ENCODE measurements at places on chromosomes 16 and 17. TPM values are rescaled to one million over a fixed set of nuclear protein-coding genes. Genes with fewer than 3 reads are reported as not detected.

GRCh38 chr17:49357516-49357915 lies 4.5 kb downstream of the ZNF652 start:
- H3K4me1 ChIP-seq, result peaks cover 24% of the 10 kb centered on the region
- DNase-seq, result no peak
- H3K27ac ChIP-seq, result no peak overlapping the region
- H3K36me3 ChIP-seq, result no peaks in the 10 kb centered on the region
- no peak overlapping the region for H3K4me3 ChIP-seq

GRCh38 chr16:68605746-68606145 lies 39.4 kb upstream of the CDH3 start:
- H3K4me1 ChIP-seq, result no peaks in the 10 kb centered on the region
- no peak for DNase-seq
- no peaks in the 10 kb centered on the region for H3K36me3 ChIP-seq
- no peaks in the 10 kb centered on the region for H3K27me3 ChIP-seq
- H3K27ac ChIP-seq, result no peak overlapping the region

- DNase-seq, result no peak
- H3K27ac ChIP-seq, result no peak overlapping the region
- H3K36me3 ChIP-seq, result no peaks in the 10 kb centered on the region
- no peaks in the 10 kb centered on the region for H3K4me1 ChIP-seq
Measured at GRCh38 chr17:48498164-48498850, 32.5 kb downstream of the HOXB1 start.

DNA sequence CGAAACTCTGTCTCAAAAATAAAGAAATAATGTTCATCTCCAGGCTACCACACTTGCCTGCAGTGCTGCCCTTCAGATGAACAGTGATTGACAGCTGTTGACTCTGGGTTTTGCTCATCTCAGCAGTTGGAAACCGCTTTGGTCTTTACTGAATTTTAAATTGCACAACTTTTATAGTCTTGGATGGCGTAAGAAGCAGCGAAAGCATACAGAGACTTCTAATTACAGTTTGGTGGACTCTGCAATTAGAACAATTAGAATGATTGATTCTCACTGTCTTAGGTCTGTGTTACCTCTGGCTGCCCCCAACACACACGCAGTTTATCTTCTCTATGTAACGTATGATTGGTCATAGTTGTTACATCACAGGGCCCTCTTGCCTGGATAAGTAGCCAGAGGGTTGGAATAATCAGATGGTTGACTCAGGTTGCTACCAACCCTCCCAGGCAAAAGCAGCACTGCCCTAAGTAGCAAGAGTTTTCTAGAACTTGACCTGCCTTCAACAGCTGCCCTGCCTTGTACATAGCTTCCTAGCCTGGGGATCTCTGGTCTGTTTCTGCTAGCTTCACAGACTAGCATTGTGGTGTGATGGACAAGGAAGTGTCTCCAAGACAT lies 1.9 kb upstream of the NAT9 start:
- no peak for DNase-seq
- peaks cover 28% of the 10 kb centered on the region for H3K4me1 ChIP-seq
- H3K27ac ChIP-seq, result no peak overlapping the region
- H3K27me3 ChIP-seq, result no peaks in the 10 kb centered on the region
- H3K4me3 ChIP-seq, result no peak overlapping the region
- peaks cover 45% of the 10 kb centered on the region for H3K36me3 ChIP-seq

The ABAT gene
- 5.2 TPM for total RNA-seq

All from esophagus squamous epithelium (tissue), 5 donors.